ENCODE measurements at places on chromosomes 2 and 18. TPM values are rescaled to one million over a fixed set of nuclear protein-coding genes. Genes with fewer than 3 reads are reported as not detected.

The HRH4 gene
- total RNA-seq, result not detected

The ACKR3 gene
- 56.6 TPM for total RNA-seq

The MAB21L4 gene
- total RNA-seq, result not detected

The RUFY4 gene
- not detected for total RNA-seq

The CAPN14 gene
- total RNA-seq, result 0.10 TPM

The ASPRV1 gene
- total RNA-seq, result 1.2 TPM

The RBKS gene
- 0.49 TPM for total RNA-seq

The MLPH gene
- 6.1 TPM for total RNA-seq

The OSR1 gene
- 32.3 TPM for total RNA-seq

The SH2D6 gene
- not detected for total RNA-seq

The TCF7L1 gene
- 35.0 TPM for total RNA-seq

The TMEFF2 gene
- total RNA-seq, result 1.4 TPM

The DOK6 gene
- 15.1 TPM for total RNA-seq

The IL1RL1 gene
- not detected for total RNA-seq

The RSAD2 gene
- total RNA-seq, result not detected

The CPLX4 gene
- not detected for total RNA-seq

The ITGA4 gene
- 23.0 TPM for total RNA-seq

The SRD5A2 gene
- not detected for total RNA-seq

The KCNG3 gene
- total RNA-seq, result 0.05 TPM

The SERPINB7 gene
- total RNA-seq, result not detected

The FBXO36 gene
- 3.0 TPM for total RNA-seq

The ST3GAL5 gene
- total RNA-seq, result 48.1 TPM

The FHOD3 gene
- 9.9 TPM for total RNA-seq

The NEU4 gene
- 1.3 TPM for total RNA-seq

The ZNF892 gene
- total RNA-seq, result 4.8 TPM

The AQP12B gene
- total RNA-seq, result not detected

The CTDSP1 gene
- 97.8 TPM for total RNA-seq
